Stimulated activated CD8-positive, alpha-beta memory T cell treated with anti-CD3 and anti-CD28 coated beads, Interleukin-7, amount 100 ng/mL, for 1 hour (primary cell): ENCODE measurements at places on chromosomes 4 and X.

GRCh38 chrX:12709047-12709446, 82.2 kb upstream of the PRPS2 start:
- DNase-seq, result no peak

DNA sequence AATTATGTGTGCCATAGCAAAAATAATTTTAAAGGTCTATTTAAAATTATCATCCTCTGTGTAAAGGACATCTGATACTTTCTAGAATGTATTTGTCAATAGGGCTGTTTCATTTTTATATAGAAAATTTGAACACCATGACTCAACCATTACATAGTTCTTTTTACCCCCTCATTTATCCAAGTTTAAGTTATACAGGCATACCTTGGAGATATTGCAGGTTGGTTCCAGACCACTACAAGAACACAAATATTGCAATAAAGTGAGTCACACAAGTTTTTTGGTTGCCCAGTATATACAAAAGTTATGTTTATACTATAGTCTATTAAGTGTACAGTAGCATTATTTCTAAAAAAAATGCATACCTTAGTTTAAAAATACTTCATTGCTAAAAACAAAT, 130.4 kb downstream of the MSL3 start:
- no peak for DNase-seq

DNA sequence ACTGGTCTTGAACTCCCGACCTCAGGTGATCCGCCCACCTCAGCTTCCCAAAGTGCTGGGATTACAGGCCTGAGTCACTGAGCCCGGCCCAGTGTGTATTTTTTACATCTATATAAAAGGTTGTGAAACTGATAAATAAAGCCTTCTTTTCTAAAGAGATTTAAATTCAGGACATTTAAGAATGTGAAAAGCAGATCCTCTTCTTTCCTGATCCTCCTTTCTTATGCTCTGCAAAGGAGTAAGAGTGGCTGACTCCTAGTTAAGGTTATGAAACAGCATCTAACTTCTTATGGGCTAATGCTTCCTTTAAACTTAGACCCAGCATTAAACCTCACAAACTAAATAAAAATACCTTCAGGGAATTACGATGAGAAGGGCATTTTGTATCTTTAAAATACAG, 197.7 kb upstream of the MAB21L2 start:
- DNase-seq, result no peak

DNA sequence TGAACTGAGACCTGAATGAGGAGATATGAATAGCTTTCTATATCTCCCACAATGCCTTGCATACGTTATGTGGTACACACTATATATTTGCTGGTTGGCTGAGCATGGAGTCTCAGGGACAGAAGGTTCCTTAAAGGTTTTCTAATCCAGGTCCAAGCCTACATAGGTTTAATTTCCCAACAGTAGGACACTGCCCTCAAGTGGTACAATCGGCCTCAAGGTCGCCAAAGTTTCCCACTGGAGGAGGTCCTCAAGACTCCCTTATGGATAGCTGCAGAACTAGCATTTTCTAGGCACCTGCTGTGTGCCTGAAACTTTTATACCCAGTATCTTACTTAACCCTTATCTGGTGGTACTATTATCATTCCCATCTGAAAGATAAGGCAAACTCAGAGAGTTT, 21.0 kb upstream of the EFNB1 start:
- no peak for DNase-seq

GRCh38 chrX:85065512-85066198, 62.0 kb downstream of the APOOL start:
- DNase-seq, result no peak

GRCh38 chr4:176660561-176660960, 132.2 kb downstream of the VEGFC start:
- no peak for DNase-seq

- DNase-seq, result no peak
These were observed 179.7 kb downstream of the STIM2 start for GRCh38 chr4:27040356-27040755.

GRCh38 chrX:69457756-69458155, 46.4 kb upstream of the NALF2 start:
- DNase-seq, result no peak

DNA sequence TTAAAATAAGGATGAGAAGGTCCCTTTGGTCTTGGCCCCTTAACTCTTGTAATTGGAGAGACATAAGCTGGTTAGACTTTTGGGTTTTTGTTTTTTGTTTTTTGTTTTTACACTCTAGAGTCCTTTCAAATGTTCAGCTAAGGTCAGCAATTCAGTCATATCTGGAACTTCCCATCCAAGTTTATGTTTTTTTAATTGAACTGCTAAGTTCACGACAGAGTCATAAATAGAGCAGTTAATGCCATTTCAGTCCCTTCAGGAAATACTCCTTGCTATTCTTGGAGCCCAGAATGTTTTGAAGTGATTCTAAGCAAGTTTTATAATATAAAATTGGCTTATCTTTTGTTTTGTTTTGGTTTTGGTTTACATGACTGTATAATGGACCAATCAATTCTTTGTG, 329.4 kb upstream of the PABPC4L start:
- DNase-seq, result no peak

DNA sequence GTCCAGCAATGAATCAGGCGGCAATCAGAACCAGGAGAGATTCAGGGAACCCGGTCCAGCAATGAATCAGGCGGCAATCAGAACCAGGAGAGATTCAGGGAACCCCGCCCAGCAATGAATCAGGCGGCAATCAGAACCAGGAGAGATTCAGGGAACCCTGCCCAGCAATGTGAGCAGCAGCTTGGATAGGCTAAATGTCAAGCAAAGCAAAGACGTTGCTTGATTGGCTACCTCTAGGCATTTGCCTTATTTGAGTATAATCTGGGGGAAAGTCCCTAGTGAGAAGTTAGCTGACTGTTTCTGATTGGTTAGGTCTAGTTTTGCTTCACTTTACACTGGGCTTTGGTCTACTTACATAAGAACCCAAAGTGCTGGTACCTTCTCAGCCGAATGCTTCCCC, 1212.2 kb upstream of the TENM3 start:
- DNase-seq, result no peak

GRCh38 chr4:175703956-175704600, 108.0 kb downstream of the GPM6A start:
- no peak for DNase-seq

- DNase-seq, result no peak
These were observed 80.7 kb downstream of the SYNPO2 start for GRCh38 chr4:118969359-118969758.

- no peak for DNase-seq
These were observed 33.3 kb downstream of the IL2 start for GRCh38 chr4:122423246-122423645.

DNA sequence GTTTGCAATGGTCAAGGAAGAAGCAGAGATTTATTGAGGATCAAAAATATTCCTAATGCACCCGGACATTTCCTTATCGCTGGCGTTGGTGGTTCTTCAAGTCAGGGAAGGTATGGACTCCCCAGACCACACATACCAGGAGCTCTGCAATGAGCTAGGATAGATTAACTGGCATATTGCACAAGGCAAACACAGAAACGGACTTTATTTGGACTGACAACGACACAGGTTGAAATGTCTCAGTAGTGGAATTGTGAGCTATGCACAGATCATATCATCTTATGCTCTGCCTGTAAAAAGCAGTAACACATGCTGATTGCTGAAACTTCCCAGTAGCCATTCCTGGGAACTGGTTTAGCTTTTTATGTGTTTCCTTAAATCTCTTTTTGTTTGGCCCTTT, 1.7 kb downstream of the TSPAN7 start:
- no peak for DNase-seq

GRCh38 chrX:130688360-130688759, 214.6 kb downstream of the ENOX2 start:
- DNase-seq, result no peak

- DNase-seq, result no peak
These were observed 39.3 kb downstream of the GASK1B start for GRCh38 chr4:158133551-158133950.

- no peak for DNase-seq
These were observed 45.7 kb upstream of the HMX1 start for GRCh38 chr4:8917321-8917811.

DNA sequence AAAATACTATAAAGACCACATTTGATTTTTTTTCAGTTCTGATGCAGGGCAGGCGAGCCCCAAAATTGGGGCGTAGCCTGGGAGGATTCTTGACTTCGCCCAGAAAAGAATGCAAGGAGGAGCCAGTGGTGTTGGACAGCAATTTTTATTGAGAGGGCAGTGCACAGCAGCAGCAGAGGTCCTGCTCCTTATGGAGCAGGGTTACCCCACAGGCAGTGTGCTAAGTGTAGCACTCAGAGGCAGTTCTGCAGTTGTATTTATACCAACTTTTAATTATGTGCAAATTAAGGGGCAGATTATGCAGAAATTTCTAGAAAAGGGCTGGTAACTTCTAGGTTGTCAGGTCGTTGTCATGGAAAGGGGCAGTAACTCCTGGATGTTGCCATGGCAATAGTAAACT, 69.9 kb downstream of the GASK1B start:
- no peak for DNase-seq

- no peak for DNase-seq
These were observed 695.9 kb upstream of the ATOH1 start for GRCh38 chr4:93132631-93133030.

GRCh38 chr4:152894673-152895072, 41.5 kb upstream of the FHDC1 start:
- DNase-seq, result no peak

- no peak for DNase-seq
These were observed 1076.8 kb downstream of the PDHA2 start for GRCh38 chr4:96916711-96917110.

DNA sequence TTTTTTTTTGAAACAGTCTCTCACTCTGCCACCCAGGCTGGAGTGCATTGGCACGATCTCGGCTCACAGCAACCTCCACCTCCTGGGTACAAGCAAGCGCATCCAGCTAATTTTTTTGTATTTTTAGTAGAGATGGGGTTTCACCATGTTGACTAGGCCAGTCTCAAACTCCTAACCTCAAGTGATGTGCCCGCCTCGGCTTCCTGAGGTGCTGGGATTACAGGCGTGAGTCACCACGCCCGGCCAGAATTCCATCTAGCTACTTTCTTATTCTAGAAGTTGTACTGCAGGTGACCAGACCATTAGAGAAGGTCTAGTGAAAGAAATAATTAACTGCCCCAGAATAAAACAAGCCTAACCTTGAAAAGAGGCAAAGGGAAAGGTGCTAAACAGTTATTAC, 2.3 kb downstream of the LRBA start:
- DNase-seq, result no peak

- DNase-seq, result no peak
These were observed 99.7 kb downstream of the TLL1 start for GRCh38 chr4:165972747-165973146.

DNA sequence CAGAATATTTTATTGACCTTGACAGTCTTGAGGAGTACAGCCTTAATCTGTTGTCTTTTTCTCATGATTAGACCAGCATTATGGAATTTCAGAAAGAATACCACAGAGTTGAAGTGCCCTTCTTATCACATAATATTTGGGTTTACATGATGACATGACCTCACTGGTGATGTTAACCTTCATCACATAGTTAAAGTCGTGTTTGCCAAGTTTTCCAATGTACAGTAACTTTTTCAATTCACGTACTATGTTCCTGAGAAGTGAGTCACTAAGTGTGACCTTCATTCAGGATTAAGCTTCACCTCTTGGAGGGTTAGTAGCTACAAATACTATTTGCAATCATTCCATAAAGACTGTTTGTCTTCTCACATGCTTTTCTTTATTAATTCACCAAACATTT, 52.1 kb downstream of the RAB40A start:
- no peak for DNase-seq

- DNase-seq, result no peak
These were observed 26.2 kb downstream of the ARAP2 start for GRCh38 chr4:36218121-36218520.

DNA sequence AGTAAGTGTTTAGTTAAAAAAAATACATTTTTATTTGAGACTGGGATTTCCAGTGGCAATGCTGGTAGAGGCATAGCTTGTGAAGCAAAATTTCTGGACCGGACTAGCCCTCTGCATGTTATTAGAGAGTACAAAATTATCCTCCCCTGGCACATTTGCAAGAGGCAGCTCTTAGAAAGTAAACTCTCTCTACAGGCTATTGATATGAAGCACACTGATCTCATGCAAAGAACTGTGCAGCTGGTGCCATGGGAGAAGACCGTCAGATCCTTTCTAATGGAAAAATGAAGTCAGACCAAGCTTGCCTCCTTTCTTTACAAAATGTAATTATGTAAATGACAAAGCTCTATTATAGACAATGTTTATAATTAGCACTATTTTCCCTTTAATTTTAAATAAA, 2717.2 kb downstream of the PCDH7 start:
- no peak for DNase-seq

DNA sequence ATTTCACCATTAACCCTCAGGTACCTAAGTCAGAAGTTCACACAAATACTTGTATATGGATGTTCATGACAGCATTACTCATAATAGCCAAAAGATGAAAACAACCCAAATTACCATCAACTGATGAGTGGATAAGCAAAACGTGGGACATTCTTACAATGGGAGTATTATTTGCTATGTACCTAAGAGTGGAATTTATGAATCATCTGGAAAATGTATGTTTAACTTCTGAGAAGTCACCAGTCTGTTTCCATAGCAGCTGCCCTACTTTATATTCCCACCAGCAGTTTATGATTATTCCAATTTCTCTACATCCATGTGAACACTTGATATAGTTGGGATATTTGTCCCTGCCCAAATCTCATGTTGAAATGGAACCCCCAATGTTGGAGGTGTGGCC, 1478.9 kb downstream of the PCDH19 start:
- DNase-seq, result no peak

GRCh38 chrX:129577473-129577872, 37.4 kb downstream of the OCRL start:
- no peak for DNase-seq

DNA sequence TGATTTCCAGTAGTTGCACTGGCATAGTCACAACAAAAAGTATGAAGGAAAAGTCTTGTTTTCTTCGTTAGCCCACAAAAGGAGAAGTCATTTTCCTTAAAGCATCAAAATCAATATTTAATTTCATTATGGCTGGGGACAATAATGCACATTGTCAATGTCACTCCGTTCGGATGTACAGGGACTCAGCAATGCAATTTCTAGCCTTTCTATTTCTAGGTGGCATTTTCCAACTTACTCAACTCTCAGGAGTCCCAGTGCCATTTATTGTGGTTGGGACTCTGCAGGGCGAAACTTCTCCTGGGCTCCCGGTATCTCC, 99.6 kb downstream of the CEP135 start:
- no peak for DNase-seq

GRCh38 chrX:41558531-41558930, 111.4 kb downstream of the NYX start:
- DNase-seq, result no peak

- DNase-seq, result no peak
These were observed 39.3 kb downstream of the NHSL2 start for GRCh38 chrX:71949844-71950445.

GRCh38 chr4:152926959-152927358, 9.2 kb upstream of the FHDC1 start:
- DNase-seq, result no peak

- DNase-seq, result no peak
These were observed 293.7 kb downstream of the PCDH18 start for GRCh38 chr4:137238456-137239162.

- DNase-seq, result no peak
These were observed 17.2 kb upstream of the IGFBP7 start for GRCh38 chr4:57127361-57127760.
